ENCODE measurements at places on chromosomes 2 and 18.
A peak's percentile ranks its signal among the peaks of the same experiment; 100 is the strongest.

- DNase-seq, result peak; percentile 46
These were observed 143.0 kb downstream of the ARL6IP6 start for GRCh38 chr2:152861349-152861942.

GRCh38 chr2:210873631-210874030 lies 317.2 kb downstream of the CPS1 start:
- DNase-seq, result no peak

DNA sequence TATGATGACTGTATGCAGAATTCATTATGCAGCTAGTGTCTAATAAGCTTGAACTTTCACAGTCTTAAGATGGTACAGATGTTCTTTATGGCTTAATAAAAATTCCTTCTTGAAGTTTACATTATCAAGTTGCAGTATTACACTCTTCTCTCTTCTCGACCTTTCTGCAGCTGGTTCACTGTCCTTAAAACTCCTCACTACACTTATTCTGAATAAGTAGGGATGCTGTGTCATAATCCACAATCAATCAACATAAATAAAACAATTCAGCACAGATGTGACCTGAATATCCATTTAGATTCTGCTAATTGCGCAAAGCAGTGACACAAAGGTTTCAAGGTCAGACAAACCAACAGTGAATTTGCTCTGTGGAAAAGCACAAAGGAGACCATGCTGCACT lies 356.8 kb downstream of the SUCLG1 start:
- DNase-seq, result no peak

- DNase-seq, result no peak
These were observed 90.6 kb downstream of the SGPP2 start for GRCh38 chr2:222514901-222515300.
